ENCODE measurements at places on chromosomes 3 and 15.

- no peak for DNase-seq
Measured at GRCh38 chr3:17194116-17194515, 309.4 kb downstream of the PLCL2 start.

DNA sequence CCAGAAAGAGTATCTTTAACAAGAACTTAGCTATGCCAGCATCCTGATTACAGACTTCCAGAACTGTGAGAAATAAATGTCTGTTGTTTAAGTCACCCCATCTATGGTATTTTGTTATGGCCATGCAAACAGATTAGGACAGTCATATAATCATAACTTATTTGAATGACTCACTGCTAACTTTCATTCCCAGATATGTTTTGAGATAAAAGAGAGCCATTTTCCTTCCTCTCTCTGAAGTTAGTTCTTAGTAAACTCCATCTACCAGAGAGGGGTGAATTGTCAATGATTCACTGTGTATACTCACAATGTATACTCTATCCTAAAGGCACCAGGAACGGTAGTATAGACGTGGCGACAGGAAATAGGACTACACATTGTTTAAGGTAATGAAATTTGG is 179.4 kb upstream of the DPH6 start:
- no peak for DNase-seq

GRCh38 chr15:96992817-96993216 is 662.3 kb downstream of the NR2F2 start:
- DNase-seq, result no peak

GRCh38 chr3:65907232-65908130 is 131.2 kb downstream of the MAGI1 start:
- DNase-seq, result no peak

- DNase-seq, result no peak
Measured at GRCh38 chr15:92623435-92623834, 32.1 kb downstream of the FAM174B start.

GRCh38 chr3:98541695-98542094 is 9.9 kb downstream of the GPR15 start:
- no peak for DNase-seq

DNA sequence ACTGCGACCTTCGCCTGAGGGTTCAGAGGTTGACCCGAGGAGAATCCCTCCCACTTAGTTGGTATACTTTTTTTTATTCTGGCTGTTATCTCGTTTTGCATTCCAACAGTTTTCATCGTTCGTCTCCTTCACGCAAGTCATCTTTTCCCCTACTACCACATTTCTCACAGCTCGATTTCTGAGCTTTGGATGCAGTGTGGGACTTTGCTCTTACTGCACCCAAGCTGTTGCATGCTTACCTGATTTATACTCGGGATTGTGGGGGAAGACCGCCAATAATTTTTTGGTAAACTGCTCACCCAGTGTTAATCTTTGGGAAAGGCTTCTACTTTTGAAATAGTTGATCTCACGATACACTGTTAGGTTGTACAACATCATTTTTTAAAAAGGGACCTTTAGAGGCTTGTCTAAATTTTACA is 702 bp downstream of the TBC1D23 start:
- DNase-seq, result no peak

GRCh38 chr3:185789891-185790830 is 34.7 kb downstream of the IGF2BP2 start:
- no peak for DNase-seq

DNA sequence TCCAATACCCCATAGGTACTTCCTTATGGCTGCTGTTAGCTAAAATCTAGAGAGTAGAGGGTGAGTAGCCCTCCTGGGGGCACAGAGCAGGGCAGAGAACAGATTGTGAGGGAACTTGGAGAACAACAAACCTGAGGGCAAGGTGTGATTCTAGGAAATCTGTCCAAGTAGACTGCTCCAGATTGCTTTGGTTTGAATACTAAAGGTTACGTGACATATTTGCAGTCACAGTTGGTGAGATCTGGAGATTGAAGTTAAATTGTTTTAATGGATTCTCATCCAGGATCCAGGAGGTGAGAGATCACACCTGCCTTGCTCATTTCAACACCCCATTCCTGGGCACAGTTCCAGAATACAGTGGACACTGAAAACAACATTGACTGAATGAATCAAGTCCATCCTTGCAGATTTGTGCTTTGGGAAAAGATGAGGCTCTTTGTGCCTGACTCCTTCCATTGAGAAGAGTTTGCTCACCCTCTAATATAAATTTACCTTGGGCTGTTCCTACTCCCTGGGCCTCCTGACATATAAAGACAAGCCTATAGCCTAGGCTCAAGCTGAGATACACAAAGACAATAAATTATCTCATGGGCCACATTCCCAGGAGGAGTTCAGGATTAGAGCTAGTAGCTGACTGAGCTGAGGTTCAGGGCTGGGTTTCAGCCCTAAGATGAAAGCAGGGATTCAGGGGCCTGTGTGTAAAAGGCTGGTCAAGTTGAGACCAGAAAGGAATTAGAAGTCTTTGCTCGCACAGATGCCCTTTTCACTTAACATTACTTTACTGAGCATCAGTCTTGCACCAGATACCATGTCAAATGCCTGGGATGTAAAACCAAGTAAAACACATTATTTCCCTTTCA is 400.9 kb upstream of the MCTP2 start:
- DNase-seq, result no peak
